Activated B cell treated with CpG ODN at 0.5 μM for 24 hours (primary cell): ENCODE measurements at places on chromosomes 11 and 22. TPM values are rescaled to one million over a fixed set of nuclear protein-coding genes. Genes with fewer than 3 reads are reported as not detected.
A peak's percentile ranks its signal among the peaks of the same experiment; 100 is the strongest.

The MS4A6E gene
- total RNA-seq: not detected in 2 replicates

The OR51B2 gene
- not detected in 2 replicates for total RNA-seq

The C2CD2L gene
- 6.5 and 6.7 TPM in 2 replicates for total RNA-seq

The MIOX gene
- total RNA-seq: 0.15 and 0.22 TPM in 2 replicates

DNA sequence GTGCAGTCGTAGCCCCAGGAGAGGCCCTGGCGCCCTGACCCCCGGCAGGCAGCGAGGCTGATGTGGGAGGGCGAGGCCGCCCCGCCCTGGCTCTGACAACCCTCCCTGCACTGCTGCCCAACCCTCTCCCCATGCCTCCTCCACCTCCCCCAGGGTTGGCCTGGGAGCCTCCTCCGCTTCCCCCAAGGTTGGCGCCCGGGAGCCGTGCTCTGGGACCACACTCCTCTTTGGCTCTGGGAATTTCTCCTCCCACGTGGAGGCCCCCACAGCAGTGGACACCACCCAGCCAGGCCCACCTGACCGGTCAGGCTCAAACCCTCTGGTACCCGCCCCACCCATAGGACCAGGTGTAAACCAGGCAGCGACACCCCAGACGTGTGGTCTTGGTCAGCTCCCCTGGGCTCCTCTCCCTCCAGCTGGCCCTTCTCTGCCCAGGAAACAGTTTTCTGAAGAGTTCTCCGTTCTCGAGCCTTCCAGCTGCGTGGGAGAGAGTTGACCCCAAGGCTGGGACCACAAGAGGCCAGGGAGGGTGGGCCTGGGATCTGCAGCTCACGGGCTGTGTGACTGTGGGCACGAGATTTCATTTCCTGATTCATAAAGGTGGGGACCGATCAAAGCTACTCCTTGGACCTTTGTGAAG, 39.5 kb upstream of the BRSK2 start:
- DNase-seq: no peak

GRCh38 chr11:115418626-115419025, 85.6 kb downstream of the CADM1 start:
- DNase-seq: no peak

DNA sequence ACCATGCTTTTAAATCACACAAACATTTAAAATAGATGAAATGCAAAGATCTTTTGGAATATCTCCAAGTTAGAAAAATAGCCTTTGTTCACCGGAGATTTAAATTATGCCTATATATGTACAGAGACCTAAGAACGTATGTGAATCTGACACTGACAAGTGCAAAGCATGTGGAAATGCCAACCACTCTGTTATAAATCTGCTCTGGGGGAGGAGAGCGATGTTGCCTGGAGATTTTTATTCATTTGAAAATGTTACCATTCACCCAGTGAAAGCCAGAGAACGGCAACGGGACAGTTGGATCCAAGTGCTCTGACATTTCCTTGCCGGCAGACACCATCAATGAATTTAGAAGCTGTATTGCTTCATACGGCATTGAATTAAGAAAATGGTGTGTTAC, 39.8 kb upstream of the BMAL1 start:
- no peak for DNase-seq

GRCh38 chr11:119318240-119319135, 1.6 kb upstream of the MCAM start:
- DNase-seq: no peak

DNA sequence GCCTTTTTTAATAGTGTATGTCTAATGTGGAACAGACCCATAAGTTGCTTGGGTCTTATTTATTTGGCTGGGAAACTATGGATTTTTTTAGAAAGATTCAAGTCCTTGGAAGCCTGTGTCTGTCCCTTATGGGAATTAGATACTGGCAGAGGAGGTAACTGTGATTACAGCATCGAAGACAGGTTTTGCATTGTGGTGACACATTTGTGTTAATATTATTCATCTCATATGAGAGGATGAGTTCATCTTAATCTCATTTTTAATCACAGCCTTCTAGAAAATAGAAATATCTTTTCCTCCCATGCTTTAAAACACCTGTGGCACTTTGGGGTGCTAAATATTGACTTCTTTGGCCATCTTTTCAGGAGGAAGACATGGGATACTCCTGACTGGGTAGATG, 9.2 kb downstream of the TAB1 start:
- DNase-seq: no peak

DNA sequence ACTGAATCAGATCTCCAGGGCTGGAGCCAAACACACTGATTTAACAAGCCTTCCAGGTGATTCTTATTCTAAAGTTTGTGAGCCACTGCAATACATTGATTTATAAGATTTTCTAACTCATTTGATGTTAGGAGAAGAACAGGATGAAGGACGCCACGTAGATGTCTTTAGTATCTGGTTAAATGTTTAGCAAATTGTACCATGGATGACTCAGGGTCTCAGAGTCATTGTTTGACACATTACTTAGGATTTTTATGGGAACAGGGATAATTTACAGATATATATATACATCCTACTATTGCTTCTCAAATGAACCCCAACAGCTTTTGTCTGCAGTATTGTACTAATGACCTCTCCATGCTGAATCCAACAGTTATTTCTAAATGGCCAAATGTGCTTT, 143.1 kb upstream of the DDI1 start:
- DNase-seq: no peak

- peak; percentile 51 for DNase-seq
These were observed 53.3 kb downstream of the CERK start for GRCh38 chr22:46684706-46685105.

DNA sequence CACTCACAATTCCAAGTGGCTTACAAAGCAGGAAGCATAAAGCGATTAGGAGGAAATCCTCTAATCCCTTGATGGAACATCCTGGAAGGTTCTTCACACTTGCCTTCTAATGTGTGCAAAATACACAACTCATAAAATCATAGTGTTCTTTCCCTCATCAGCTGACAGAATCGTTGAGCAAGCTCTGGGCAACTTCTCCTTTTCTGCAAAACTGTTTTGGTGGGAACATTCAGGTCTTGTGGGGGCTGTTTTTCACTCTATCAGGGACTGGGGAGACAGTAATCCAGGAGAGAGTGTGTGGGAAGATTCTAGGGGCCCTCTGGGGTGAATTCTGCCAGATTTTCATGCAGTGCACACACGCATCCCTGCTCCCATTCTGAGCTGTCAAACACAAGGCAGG, 53.2 kb downstream of the IRAG1 start:
- no peak for DNase-seq
